ENCODE measurements at places on chromosomes 2 and 18.

GRCh38 chr2:37869771-37870170, 55.3 kb upstream of the RMDN2 start:
- DNase-seq: no peak

DNA sequence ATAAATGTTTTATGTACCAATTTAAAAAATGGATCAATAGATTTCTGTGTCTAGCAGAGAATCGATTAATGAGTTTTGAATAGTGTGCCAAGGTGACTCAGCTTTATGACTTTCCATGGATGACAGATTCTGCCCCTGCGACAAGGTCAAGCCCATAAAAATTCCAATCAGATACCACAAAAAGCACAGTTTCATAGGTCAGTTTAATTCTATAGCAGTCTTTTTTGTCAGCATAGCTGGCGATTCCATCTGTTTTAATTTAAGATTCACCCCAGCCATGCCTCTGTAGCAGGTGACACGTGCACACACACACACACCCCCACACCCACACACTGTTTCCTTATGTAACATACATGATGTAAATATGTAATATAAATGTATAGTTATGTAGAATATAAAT, 28.9 kb downstream of the RAB31 start:
- no peak for DNase-seq

GRCh38 chr18:30163573-30163972, 879.0 kb downstream of the DSC3 start:
- no peak for DNase-seq

GRCh38 chr18:60417946-60418345, 45.4 kb upstream of the MC4R start:
- DNase-seq: no peak

- DNase-seq: peak; percentile 73
These were observed 497.8 kb upstream of the MYT1L start for GRCh38 chr2:2828774-2829368.

DNA sequence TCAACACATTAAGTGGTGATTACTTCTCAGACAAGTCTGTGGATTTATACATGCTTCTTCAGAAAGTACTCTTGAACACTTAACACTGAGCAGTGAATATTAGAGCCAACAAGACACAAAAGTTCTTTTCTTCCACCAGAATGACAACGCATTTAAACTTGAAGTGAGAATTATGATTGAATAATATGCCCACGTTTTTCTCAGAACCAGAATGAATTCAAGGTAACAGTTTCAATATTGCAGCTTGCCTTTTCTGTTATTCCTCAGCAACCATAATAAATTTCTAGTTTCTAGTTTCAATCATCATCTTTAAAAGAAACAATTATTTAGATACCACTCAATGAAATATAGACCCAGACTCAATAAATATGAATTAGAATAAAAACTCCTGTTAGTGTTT, 547.0 kb downstream of the NUP35 start:
- no peak for DNase-seq

- no peak for DNase-seq
These were observed 5.9 kb upstream of the CERS6 start for GRCh38 chr2:168450171-168450570.

DNA sequence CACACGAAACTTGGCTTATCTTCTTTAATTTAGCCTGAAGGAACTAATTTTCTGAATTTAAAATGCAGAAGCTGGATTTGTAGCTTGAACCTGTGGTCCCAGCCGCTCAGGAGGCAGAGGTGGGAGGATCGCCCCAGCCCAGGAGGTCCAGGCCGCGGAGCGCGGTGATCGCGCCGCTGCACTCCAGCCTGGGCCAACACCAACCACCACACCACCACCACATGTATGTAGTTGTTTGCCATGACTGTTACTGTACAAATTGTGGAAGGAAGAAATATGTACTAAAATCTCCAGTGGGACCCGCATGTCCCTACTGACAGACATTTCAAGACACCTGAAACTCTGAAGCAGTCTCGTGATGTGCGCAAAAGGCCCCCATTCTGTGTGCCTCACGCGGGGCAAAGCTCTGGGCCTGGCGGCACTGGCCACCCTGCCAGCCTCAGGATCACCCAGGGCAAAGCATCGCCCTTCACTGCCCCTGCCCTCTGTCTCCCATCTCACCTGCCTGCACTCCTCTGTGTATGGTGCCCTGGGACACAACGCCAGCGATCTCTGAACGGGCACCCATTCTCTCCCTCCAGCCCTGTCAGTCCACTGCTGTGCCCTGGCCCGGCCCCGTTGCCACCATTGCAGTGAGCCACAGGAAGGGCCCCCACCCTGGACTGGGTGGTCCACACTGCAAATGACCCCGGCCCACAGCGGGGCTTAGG, 10.1 kb upstream of the ADI1 start:
- no peak for DNase-seq

DNA sequence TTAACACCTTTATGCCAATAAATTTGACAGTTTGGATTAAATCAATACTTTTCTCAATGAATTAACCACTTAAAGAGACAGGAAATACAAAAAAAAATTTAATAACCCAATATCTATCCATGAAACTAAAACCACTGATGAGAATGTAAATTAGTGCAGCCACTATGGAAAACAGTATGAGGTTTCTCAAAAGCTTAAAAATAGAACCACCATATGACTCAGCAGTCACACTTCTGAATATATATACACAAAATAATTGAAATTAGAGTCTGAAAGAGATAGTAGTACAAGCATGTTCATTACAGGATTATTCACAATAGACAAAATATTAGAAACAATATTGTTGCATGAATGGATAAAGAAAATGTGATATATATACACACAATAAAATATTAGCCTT, 382.1 kb upstream of the SETBP1 start:
- no peak for DNase-seq

GRCh38 chr2:224023188-224023587, 15.9 kb downstream of the SERPINE2 start:
- no peak for DNase-seq

GRCh38 chr2:102261467-102262135, 49.8 kb upstream of the IL1RL1 start:
- DNase-seq: no peak

- DNase-seq: no peak
These were observed 253.5 kb downstream of the NCKAP5 start for GRCh38 chr2:133314795-133315194.

GRCh38 chr18:68040198-68040597, 523.7 kb upstream of the DSEL start:
- no peak for DNase-seq

- DNase-seq: no peak
These were observed 735.5 kb downstream of the CBLN2 start for GRCh38 chr18:71808616-71809015.

DNA sequence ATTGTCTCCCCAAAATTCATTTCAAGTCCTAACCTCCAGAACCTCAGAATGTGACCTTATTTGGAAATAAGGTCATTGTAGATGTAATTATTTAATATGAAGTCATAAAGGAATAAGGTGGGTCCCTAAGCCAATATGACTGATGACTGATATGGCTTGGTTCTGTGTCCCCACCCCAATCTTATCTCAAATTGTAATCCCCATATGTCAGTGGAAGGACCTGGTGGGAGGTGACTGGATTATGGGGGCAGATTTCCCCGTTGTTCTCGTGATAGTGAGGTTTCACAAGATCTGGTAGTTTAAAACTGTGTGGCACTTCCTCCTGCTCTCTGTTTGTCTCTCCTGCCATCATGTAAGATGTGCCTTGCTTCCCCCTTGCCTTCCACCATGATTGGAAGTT, 43.0 kb upstream of the BCL11A start:
- no peak for DNase-seq

DNA sequence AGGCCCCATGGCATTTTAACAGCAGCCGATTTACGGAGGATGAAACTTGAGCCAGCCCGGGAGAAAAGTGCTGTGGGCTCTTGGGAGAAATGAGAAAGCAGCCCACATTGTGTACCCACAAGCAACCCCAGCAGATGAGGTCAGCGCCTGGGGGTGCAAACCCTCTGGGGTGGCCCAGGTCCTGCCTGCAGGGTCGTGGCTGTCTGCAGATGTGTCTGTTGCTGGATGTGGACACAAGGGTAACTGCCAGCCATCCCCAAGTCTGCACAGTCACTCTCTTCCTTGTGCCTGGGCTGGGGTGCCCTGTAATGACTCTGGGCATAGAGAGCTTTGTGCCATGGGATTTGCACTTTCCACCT, 170.8 kb downstream of the PRKCE start:
- DNase-seq: no peak

- DNase-seq: no peak
These were observed 147.7 kb downstream of the PPP1R1C start for GRCh38 chr2:182133195-182133891.

GRCh38 chr2:146365041-146365440, 1479.8 kb upstream of the ACVR2A start:
- no peak for DNase-seq

DNA sequence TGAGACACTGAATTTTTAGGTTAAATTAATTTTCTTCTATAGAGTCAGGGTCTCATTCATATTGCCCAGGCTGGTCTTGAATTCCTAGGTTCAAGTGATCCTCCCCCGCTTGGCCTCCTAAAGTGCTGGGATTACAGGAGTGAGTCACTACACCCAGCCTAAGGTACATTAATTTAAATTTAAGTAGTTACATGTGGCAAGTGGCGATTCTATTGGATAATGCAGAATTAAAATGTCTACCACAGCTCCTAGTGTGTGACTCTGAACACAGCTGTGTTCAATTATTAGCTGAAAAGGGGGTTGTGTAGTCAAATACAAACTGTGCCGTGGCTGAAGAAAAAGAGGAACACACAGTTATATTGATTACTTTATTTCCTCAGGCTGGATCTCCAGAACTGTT, 2.2 kb upstream of the CAD start:
- DNase-seq: no peak

GRCh38 chr18:78913395-78913794, 66.2 kb upstream of the SALL3 start:
- no peak for DNase-seq

DNA sequence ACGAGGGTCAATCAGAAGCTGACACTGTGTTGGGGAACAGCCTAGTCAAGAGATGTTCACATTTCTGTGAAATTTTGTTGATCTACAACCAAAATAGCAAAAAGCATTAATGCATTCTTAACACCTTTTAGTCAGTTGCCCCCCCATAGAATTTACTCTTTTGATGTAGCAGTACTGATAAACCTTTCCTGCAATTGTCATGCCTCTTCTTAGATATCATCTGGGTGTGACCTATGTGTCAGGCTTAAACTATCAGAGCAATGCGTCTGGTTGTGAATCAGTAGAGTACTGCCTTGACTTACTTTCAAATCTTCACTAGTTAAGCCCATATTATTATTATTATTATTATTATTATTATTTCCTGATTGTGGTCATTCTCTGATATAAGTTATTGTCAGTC, 61.9 kb downstream of the GREB1L start:
- DNase-seq: no peak

DNA sequence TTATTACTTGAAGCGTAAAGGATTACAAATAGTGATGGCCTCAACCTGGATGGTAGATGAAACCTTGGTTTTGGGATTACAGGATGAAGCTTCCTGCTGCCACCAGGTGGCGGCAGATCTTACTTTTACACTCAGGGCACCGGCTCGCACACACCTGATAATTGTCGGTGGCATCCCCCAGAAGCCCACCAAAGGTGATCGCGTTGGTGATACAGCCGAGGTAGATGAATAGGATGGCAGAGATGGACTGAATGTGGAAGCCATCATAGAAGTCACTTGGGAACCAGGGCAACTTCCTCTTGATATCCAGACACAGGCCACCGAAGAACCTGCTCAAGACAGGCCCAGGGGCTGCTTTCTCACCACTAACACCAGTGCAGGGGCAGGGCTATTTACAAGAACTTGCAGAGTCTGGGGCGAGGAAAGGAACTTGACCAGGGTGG, 51.8 kb downstream of the MTHFD2 start:
- peak; percentile 80 for DNase-seq

- DNase-seq: no peak
These were observed 89.0 kb downstream of the SPRED2 start for GRCh38 chr2:65343386-65343785.
